ENCODE measurements at places on chromosomes 4 and X.

GRCh38 chr4:17324386-17324830 lies 187.5 kb downstream of the QDPR start:
- peak; percentile 39 for DNase-seq

DNA sequence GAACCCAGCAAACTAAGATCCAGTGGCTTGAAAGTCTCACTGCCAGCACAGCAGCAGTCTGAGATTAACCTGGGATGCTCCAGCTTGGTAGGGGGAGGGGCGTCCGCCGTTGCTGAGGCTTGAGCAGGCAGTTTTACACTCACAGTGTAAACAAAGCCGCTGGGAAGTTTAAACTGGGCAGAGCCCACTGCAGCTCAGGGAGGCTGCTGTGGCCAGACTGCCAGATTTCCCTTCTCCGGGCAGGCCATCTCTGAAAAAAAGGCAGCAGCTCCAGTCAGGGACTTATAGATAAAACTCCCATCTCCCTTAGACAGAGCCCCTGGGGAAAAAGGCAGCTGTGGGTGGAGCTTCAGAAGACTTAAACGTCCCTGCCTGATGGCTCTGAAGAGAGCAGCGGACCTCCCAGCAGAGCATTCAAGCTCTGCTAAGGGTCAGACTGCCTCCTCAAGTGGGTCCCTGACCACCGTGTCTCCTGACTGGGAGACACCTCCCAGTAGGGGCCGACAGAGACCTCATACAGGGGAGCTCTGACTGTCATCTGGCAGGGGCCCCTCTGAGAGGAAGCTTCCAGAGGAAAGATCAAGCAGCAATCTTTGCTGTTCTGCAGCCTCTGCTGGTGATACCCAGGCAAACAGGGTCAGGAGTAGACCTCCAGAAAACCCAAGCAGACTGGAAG lies 45.1 kb upstream of the CDX4 start:
- DNase-seq, result no peak

DNA sequence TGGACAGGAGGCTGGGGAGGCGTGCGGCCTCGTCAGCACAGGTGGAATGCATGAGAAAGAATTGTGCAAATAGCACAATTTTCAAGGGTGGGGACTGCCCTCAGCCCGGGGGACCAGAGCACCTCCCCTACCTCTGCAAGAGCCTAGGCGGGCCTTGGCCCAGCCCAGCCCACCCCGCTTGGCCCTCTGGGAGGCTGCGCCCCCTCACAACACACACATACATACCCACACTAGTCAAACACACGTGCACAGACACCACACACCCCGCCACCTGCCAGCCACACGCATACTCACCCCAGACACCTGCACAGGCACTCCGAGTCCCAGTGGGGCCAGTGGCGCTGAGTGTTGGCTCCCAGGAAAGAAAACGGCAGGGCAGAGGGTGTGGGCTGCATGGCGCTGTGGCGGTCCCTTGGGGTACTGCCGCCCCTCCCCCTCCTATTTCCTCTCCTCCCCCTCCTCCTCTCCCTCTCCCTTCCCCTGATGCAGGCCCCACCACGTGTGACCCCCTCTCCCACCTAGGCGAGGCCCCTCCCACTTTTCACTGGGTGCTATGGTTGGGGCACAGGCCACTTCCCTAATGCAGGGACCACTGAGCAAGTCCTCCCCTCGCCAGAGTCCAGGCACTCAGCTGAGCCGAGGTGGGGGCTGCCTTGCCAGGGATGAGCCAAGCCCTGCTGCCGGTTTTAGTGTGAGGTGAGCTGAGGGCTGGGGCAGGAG lies 84.5 kb downstream of the FAM53A start:
- DNase-seq, result no peak

- no peak for DNase-seq
These were observed 588 bp downstream of the ART3 start for GRCh38 chr4:76074993-76075600.

- no peak for DNase-seq
These were observed 567.4 kb downstream of the INPP4B start for GRCh38 chr4:142278663-142279062.

DNA sequence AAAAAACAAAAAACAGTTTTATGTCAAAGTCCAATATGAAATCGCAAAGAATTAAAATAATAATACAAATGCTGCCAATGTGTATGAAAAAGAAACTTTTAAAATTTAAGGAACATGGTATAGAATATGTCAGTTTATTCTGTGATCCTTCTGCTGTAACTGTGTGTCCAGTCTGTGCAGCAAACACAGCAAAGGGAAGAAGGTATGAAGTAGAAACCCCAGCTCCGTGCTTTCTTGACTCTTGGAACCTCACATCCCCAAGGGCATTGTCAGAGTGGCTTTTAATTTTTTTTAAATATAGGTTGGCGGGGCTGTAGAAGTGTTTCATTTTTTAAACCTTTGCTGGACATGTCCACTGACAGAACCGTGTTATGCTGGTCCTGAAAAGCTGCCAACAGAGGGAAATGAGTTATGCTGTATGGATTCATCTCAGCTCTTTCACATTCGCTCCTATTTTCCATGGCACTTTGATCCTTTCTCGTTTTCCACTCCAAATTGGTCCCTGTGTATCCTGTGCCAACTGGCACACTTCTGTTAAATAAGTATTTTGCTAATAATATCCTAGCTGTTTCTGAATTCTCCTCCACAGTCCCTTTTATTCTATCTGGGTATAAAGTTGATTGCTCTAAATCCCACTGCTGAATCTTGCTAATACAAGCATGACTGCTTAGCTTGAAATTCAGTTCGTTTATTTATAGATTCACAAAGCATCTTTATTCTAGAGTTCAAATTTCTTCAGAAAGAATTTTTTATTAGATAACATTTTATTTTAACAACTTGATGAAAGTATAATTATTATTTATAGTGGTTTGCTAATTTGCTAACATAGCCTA lies 127.0 kb upstream of the DDIT4L start:
- no peak for DNase-seq

DNA sequence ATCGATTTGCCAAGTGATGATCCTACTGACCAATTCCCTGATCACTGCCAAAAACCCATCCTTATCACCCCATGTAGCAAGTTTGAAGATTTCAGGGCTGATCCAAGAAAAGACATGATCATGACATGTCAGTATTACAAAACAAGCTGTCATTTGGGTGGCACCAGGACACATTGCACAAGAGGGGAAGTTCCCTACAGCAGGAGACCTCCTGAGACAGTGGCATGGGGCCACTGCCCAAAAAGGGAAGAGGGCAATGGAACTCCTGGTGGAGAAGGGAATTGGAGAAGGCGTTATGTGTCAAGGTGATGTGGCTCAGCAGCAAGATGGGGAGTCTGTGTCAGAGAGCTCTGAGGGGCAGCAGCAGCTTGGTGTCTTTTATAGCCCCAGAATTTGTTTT lies 43.4 kb downstream of the ZNF182 start:
- no peak for DNase-seq

DNA sequence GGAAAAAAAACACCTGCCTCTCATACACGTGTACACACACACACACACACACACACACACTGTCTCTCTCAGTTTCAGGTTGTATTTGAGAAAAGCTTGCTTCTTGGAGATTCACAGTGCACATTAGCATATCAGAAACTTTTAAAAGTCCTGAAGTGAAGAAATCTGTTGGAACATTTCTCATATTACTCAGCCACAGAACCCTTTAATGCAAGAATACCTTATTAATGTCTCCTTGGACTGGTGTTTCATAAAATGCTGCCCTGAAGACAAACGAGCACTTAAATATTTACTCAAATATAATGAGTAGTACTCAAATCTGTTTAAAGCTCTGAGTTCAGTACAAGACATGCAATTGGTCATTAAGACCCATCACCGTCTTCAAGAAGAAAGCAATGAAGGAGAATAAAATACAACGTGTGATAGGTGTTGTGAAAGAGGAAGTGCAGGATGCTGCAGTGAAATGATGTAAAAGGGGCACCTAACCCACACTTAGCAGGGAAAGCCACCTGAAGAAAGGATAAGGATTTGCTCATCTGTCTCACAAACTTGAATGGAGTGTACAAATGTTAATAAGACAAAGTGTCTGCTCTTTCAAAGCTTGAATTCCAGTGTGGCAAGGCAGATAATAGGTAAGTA lies 57.0 kb downstream of the DCLK2 start:
- no peak for DNase-seq

DNA sequence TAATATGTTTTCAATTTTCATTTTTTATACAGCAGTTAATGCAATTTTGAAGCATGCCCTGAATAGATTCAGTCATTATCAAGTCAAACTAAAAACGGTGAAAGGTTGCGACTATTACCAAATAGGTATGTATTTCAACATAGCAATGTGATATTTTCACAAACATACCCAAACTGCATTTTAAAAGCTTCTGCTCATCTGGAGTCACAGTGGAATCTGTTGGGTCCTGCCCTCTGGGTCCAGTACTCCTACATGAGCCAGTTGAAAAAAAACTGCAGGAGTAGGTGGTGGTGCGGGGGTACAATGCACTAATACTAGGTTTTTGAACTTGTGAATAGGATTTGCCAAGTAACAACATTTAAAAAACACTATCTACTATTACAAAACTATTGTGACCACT lies 938 bp downstream of the GPR34 start:
- DNase-seq, result no peak

GRCh38 chrX:131729295-131729694 lies 185.4 kb downstream of the OR13H1 start:
- DNase-seq, result peak; percentile 80

GRCh38 chr4:137253949-137254348 lies 278.3 kb downstream of the PCDH18 start:
- peak; percentile 52 for DNase-seq

DNA sequence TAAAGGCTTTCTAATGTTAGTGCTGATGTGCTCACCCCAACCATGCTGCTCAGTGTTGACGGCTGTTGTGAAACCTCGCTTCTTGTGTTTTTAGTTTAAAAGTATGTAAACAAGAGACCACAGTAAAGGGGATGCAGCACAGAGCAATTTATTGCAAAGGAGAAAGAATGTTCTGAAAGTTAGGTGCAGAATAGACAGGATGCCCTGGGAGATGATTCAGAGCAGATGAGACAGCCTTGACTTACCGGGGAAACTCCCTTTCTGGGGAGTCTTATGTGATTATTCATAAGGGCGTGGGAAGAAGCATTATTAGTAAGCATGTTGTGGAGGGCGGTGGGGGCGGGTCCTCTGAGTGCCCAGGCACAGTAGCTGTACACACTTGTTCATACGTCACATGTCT lies 47.7 kb downstream of the EVC start:
- DNase-seq, result no peak

- no peak for DNase-seq
These were observed 31.6 kb downstream of the SMIM10L2A start for GRCh38 chrX:135453381-135453780.

GRCh38 chr4:73309211-73309610 lies 50.6 kb upstream of the ANKRD17 start:
- DNase-seq, result no peak

DNA sequence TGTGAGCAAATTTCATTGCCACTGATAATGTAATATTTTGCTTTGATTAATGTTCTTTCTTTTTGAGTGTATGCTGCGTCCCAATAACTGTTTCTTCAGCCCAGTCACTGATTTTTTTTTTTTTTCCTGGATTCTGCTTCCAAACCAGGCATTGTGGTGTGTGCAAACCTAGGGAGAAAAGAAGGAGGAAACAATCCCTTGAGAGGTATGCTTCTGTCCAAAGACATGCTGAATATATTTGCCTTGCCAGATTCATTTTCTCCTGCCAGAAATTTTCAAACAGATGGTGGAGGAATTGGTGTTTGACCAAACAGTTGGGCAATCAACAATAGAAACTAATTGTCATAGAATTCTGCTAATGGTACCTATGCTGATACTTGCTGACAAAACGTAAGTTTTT lies 753.6 kb downstream of the RPA4 start:
- DNase-seq, result no peak

- no peak for DNase-seq
These were observed 94.6 kb upstream of the WDR44 start for GRCh38 chrX:118251271-118251670.

GRCh38 chrX:94107981-94108380 lies 434.0 kb downstream of the FAM133A start:
- DNase-seq, result no peak

DNA sequence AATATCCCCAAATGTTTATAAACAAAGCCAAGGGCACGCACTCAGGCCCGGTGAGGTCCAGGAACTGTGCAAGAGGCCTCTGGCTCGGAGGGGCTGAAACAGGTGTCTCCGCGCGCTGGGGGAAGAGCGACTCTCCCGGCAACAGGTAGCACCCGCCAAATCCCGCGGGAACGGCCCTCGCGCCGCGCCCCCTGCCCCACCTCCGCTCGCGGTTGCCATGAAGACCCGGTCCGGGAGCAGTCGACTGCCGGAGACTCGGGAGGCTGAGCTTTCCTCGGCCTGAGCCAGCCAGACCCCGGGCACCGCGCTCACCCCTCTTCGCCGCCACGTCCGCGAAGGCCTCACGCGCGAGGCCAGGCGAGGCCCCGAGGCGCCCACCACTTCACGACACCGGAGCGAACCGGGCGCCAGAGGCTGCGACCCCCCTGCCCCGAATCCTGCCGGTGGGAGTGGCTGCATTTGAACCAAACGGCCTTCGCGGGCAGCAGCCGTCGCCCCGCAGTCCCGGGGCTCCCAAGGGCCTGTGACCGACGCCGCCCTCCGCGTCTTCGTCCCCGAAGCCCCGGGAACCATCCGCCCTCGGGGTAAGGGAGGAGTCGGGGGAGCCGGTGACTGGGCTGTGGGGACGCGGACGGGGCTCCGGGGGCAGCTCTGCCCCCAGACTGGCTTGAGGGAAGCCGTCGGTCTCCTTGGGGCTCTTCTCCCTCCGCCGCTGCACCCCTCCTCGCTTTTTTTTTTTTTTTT lies at the start of gene NSUN7:
NSUN7 (plus strand) TSS at position 239 of the 744 bp plus-strand sequence. CDS start 739 bp downstream, outside the sequence.
- DNase-seq, result no peak

- no peak for DNase-seq
These were observed 119.7 kb downstream of the FRYL start for GRCh38 chr4:48660347-48660746.

DNA sequence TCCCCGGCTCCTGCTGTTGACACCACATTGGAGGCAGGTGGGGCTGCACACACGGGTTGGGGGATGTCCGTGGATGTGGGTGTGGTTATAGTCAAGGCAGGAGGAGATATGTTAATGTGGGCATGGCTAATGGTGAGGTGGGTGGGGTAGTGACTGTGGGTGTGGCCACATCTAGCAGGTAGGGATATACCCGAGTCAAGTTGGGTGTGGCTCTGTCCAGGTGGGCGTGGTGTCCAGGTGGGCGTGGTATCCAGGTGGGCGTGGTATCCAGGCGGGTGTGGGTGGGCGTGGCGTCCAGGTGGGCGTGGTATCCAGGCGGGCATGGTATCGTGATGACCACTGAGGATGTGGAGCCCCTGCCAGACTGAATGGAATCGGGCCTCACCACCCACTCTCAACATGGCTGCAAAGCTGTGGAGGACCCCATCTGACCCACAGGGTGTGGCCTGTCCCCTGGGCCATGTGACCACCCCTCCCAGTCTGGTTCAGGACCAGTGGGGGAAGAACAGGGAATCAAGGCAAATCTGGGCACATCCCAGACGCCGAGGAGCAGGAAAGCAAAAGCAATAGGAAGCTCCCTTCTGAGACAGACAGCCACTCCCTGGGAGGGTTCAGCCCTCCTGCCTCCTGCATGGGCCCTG lies 21.0 kb downstream of the MAN2B2 start:
- DNase-seq, result no peak

DNA sequence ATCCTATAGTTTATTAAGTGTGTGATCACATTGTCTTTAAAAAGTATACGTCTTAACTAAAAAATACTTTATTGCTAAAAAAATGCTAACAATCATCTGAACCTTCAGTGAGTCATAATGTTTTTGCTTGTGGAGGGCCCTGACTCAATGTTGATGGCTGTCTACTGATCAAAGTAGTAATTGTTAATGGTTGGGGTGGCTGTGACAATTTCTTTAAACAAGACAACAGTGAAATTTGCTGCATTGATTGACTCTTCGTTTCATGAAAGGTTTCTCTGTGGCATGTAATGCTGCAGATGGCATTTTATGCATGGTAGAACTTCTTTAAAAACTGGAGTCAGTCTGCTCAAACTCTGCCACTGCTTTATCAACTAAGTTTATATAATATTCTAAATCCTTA lies 101.4 kb upstream of the IL15 start:
- DNase-seq, result no peak

Data from astrocyte of the cerebellum (primary cell).